ENCODE measurements at places on chromosomes 1 and 21. TPM values are rescaled to one million over a fixed set of nuclear protein-coding genes. Genes with fewer than 3 reads are reported as not detected.

- no peak for DNase-seq
These were observed 176.8 kb upstream of the PDE4B start for GRCh38 chr1:65615859-65616258.

Gene PGBD5
- total RNA-seq: not detected

DNA sequence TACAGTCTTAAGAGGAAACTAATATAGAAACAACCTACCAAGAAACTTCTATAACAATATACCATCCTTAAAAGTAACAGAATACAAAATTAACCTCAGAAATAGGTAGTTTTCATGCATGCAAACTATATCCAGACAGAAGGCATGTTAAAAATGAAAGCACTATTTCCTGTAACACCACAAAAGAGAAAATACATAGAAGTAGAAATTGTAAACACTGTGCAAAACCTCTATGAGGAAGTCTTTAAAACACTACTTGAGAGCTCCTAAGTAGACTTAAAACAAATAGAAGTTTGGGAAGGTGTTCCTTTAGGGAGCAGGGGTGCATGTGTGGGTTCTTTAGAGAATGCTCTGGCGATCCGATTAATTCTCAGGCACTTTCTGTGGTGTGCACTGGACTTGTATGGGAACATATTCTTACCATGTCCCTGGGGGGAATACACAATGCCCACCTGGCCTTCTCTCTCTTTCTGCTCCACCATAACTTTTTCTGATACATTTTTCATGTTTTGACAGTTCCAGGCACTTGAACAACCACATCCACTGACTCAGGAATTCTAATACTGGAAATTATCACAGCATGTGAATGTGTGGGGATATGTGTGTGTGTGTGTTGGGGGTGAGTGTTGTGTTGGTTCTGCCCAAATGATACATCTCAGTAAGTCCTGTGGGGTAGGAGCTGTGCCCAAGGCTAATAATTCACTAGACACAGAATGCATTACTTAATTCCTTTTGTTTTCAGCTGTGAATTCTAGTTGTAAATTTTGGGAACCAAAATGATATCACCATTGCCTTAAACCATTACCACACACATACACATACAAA is 866.3 kb upstream of the B3GALT2 start:
- DNase-seq: no peak

Gene CRYAA
- not detected for total RNA-seq

- no peak for DNase-seq
These were observed 47.0 kb upstream of the PLA2G4A start for GRCh38 chr1:186781730-186782129.

DNA sequence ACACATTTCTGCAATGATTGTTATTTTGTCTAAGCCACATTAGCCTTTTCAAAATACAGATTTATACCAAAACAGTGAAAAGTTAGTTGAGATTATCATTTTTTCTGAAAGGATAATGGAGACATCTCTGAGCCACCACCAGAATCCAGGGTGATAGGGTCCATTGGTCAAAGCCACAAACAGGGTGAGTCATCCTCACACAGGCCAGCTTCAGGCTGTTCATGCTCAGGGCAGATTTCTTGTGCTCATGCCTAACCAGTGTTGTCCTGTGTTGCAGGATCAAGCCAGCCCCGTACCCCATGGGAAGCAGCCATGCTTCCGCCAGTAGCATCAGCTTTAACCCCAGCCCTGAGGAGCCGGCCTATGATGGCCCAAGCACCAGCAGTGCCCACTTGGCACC is 13.4 kb downstream of the ELOA start:
- no peak for DNase-seq

Gene NPPB
- not detected for total RNA-seq

DNA sequence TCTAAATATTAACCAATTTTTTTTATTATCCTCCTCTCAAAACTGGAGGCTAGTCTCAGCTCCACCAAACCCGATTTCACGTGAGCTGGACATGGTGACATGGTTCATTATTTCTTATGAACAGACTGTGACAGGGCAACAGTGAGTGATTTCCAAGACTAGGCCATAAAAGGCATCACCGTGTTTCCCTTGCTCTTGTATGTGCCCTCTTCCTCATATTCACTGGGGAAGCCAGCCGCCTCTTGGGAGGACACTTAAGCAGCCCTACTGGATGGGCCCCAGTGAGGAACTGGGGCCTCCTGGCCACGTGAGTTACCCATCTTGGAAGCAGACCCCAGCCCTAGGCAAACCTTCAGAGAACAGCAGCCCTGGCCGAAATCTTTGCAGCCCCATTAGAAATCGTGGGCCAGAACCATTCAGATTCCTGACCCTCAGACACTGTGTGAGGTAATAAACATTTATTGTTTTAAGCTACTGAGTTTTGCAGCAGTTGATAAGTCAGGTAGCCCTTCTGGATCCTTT is 105.0 kb downstream of the GALNT2 start:
- no peak for DNase-seq

- no peak for DNase-seq
These were observed 42.0 kb upstream of the ADAMTS1 start for GRCh38 chr21:26887251-26887650.

- DNase-seq: no peak
These were observed 39.6 kb upstream of the PRSS38 start for GRCh38 chr1:227775841-227776240.

Gene JAM2
- 1.4 TPM for total RNA-seq

Gene DMRTA2
- total RNA-seq: not detected

- DNase-seq: no peak
These were observed 129.9 kb downstream of the C1orf94 start for GRCh38 chr1:34306568-34306967.

Gene F13B
- not detected for total RNA-seq

Gene FAM177B
- total RNA-seq: not detected

Gene COL6A1
- not detected for total RNA-seq

GRCh38 chr1:104699433-104699832 is 949.7 kb downstream of the AMY1C start:
- DNase-seq: no peak

DNA sequence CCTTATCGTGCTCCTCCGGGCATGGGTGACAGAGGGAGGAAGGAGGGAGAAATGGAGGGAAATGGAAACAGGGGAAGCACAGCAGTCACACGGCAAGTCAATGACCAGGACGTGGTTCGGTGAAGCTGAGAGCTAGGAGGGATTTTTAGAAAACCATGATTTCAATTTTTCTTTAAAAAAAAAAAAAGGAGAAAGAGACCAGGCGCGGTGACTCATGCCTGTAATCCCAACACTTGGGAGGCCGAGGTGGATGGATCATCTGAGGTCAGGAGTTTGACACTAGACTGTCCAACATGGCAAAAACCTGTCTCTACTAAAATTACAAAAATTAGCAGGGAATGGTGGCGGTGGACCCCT is 776 bp upstream of the TNFRSF9 start:
- no peak for DNase-seq

Gene CR1L
- not detected for total RNA-seq

DNA sequence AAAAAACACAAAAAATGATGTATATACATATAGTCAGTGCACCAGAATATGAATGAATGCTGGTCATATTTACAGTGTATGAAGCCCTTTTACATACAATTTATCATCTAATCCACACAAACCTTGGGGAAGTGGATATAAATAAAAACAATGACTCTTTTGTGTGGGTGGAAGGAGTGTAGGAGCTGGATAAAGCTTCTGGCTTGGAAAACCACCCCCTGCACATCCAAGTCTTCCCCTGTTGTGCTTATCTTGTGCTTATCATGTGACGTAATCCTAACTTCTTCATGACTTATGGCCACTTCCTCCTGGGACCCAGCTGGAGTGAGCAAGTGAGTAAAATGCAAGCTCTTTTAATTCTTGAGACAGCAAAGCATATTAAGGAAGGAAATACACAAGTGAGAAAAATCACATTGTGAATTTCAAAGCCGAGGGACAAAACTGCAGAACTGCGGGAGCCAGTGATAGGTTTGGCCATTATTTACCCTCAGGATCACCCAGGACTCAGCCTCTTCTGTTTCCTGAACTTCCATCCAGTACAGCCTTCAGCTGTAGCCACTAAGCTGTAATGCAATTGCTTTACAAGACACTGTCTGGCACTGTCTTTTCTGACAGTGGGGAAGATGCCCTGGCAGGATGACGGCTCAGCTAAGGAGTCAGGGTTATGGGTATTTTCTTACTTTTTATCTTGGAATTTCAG is 104.0 kb upstream of the PPM1J start:
- no peak for DNase-seq

DNA sequence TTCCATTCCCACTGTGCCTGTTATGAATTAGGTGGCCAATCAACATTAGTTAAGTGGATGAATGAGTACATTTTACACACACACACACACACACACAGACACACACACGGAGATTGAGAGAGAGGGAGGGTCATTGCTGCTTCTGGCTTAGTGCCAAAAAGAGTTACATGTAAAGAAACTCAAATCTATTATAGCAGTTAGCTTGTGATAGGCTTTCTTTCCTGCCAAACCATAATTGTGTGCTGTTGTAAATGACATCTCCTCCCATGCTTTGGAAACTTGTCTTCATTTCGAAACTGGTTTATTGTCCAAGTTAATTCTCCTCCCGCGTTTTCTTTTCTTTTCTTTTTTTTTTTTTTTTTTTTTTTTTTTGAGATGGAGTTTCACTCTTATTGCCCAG is 1.4 kb upstream of the MT1HL1 start:
- no peak for DNase-seq

DNA sequence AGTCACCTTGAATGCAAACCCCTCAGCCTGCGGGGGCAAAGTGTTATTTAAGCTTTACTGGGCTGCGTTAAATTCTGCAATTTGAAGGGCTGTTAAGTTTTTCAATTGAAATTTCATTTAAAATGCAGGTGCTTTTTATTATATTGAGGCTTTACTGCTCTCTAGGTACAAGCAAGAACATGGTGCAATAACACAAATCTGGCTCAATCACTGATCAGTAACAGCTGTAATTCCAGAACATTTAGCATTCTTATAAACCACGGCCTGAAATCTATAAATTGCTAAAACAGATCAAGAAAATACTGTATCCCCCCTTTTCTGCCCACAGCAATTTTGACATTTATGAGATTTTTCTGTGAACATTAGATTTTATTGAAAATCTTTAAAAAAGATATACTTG is 322.8 kb downstream of the KCTD3 start:
- DNase-seq: no peak

DNA sequence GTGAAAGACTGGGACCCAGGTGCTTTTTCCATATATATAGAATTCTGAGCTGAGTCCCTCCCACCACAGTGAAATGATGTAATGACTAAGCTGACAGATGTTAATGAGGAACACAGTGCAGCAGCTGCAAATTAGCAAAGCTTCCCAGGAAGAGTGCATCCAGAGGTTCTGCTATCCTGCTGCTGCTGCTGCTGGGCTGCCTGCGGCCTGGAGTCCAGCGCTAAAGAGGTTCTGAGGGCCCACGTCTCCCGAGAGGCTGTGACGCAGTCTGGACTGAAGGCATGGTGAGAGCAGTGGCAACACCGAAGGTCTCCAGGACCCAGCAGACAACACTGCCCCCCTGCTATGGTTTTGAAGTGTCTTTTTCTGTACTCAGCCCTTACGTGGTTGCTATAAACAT is 63.9 kb downstream of the URB2 start:
- DNase-seq: no peak

Gene TOR3A
- 67.4 TPM for total RNA-seq

Gene S100A8
- not detected for total RNA-seq

- no peak for DNase-seq
These were observed 76.9 kb upstream of the RALGPS2 start for GRCh38 chr1:178648151-178648550.

DNA sequence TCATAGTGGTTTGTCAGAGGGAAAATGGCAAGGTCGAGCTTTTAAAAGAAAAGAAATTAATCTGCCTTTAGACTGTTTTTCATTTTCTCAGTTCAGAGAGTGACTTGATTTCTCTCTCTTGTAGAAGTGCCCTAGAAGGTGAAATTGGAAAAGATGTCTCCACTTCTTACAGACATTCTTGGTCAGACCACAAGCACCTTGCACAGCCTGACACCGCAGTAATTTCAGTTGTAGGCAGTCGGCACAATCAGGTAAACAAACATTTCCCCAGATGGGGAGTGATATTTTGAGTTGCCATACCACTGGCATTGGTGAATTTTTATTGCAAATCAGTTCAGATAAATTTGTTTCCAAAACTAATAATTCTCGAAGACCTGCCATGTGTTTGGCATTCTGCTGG is 86.8 kb downstream of the PHTF1 start:
- DNase-seq: no peak

GRCh38 chr1:215040190-215040589 is 42.3 kb upstream of the KCNK2 start:
- no peak for DNase-seq

DNA sequence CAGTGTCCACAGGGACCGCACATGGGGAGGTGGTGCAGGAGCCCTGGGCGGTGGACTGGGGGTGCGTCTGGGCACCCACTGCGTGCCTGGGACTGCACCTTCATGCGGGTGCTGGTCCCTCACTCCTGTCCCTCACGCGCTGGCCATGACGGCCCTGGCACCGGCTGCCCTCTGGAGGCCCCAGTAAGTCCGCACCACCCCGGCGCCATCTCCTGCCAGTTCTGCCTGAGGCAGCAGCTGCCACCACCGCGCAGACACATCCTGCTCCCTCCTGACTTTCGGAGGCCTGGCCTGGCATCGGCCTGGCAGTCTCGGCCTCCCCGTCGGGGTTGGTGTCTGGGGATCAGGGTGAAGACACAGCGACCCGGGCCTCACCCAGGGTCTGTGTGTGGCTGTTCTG is 64.8 kb downstream of the MORN1 start:
- DNase-seq: no peak

DNA sequence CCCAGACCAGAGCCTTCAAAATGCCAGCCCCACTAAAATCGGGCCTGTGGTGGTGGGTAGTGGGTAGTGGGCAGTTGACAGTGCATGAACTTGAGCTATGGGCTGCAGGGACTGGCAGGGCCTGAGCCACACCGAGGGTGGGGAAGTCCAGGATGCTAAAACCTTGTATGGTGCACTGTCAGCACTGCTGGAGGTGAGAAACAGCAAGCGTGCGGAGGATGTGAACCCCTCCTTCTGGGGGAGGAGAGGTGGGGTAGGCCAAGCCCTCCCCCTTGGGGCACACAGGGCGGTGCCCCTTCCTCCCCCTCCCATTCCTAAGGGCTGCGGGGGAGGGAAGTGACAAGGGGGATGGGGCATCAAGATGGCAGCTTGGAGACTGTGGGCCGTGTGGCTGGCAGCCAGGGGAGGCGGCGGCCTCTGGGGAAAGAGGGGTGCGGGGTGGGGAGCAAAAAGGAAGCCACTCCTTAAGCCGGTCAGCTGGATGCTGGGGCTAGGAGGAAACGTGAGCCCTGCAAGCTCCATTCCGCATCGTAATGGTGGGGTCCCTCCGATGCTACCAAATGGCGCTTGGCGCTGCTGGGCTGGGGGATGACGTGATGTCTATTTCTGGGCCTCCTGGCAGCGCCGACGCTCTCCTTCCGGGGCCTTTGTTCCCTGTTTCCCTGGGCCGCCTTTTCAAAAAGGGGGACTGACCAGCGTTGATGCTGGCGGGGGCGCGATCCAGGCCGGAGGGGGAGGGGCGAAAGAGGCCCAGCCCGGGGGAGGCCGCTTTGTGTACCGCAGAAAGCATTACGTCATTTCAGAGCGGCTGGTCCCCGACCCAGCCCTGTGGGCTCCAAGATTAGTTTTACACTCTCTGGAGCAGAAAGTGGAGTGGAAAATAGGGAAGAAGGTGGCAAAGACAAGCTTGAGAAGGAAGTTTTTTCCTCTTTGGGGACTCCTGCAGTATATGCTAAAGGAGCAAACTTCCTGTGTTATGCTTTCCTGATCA is 809 bp downstream of the SYT11 start:
- DNase-seq: peak; percentile 72

GRCh38 chr21:15182731-15183130 is 117.9 kb upstream of the NRIP1 start:
- DNase-seq: no peak
